LoVo (cell line): ENCODE measurements at places on chromosomes 11 and 22.

DNA sequence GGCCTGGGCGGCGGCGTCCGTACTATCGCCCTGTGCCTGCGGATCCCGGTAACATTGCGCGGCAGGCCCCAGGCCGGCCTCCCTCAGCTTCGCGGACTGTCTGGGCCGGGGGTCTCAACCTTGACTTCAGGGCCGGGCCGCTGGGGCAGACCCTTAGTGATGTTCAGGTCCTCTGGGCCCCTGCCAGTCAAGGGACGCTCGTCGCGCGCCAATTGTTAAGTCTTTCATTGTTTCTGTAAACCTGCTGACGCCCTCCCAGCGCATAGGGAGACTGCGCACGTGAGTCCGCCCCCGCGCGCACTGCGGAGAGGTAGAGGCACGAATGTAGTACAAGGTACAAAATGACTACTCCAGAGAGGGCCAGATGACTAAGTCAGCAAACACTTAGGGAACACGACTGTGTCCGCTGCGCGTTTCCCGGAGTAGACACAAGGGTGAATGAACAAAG, 451 bp upstream of the HDHD5 start:
- DNase-seq, result peak; percentile 85

DNA sequence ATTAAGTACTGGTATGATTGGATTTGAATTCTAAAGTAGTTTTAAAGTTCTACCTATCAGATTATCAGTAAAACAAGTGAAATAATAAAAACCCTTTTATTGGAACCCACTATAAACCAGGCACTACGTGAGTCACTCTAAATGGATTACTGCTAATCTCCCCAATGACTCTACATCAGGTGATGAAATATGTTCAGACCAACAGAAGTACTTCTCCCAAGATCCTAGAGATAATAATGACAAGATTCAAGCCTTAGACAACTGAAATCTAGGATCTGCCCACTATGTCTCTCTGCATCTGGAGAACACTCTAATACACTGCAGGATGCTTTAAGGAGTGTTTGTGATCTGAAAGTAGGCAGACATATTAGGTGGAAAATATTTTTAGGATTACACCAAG, 652.1 kb upstream of the CHORDC1 start:
- DNase-seq, result no peak

GRCh38 chr11:31825838-31826484, 14.8 kb upstream of the PAX6 start:
- DNase-seq, result no peak

DNA sequence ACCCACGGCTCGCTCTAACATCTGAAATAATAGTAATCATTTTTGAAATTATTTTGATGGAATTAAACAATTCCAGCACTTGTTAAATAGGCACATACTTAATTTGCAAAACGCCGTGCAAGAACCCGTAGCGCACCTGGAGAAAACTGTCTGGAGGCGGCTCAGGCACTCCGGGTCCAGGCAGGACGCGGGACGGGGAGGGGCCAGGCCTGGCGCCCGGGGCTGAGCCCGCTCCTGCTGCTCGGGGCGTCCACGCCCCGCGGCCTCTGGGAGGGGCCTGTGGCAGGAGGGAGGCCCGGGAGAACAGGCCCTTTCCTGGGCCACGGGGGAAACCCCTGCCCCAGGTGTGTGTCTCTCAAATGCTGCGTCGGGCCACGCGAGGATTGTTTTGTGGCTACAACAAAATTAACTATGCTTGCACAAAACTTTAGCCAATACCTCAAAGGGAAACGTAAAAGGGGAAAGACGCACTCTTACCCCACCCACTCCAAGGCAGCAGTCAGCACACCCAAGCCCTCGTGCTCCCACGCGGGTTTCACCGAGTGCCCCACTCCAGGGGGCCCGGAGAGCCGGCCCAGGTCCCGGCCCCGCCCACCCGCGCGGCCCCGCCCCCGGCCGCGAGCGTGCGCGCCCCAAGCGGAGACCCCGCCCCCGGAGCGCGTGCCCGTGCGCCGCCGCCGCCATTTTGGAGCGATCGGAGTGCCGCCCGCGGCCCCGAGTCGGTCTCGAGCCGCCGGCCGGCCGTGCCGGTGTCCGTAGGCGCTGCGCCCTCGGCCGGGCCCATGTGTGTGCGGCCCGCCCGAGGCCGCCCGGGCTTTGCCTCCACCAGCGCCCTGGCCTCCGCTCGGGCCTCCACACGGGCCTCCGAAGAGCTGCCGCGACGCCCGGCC, at the start of gene PPP6R2:
Gene PPP6R2, plus strand, starts transcription at position 677 of the 890 bp plus-strand sequence. CDS start 50,582 bp downstream, outside the sequence.
- peak; percentile 76 for DNase-seq

DNA sequence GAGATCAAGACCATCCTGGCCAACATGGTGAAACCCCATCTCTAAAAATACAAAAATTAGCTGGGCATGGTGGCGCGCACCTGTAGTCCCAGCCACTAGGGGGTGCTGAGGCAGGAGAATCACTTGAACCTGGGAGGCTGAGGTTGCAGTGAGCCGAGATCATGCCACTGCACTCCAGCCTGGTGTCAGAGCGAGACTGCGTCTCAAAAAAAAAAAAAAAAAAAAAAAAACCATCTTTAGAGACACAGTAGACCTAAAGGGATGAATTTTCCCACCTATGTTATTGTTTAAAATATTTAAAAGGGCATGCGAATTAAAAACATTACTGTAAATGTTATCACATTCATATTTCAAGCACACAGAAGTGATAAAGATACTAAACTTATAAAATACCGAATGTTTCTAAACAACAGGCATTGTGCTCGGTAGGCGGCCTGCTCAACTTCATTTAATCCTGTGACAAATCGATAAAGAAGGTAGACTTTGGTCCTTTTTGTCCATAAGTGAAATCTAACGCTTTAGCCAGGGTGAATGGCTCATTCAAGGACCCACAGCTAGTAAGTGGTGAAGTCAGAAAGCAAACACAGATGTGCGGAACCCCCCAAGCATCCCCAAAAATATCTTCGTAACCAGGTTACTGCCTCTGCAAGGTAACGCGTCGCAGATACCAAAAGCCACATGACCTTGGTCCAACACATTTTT, 16.1 kb downstream of the NCAPD3 start:
- no peak for DNase-seq

DNA sequence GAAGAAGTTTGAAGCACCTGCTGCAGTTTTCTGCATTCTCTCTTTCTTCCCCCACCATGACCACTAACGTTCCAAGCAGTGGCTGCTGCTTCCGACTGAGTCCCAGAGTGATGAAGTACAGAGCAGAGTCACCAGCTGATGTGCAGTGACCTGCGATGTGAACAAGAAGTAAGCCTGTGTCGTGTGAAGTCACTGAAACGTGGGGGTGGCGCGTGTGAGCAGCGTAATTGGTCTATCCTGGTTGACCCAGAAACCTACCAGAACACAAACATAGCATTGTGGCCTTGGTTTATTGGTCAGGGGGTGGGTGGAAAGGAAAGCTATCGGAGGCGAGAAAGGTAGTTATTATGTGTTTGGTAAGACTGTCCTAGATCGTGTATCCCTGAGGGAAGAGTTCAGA, 3.5 kb downstream of the KRTAP5-7 start:
- no peak for DNase-seq

DNA sequence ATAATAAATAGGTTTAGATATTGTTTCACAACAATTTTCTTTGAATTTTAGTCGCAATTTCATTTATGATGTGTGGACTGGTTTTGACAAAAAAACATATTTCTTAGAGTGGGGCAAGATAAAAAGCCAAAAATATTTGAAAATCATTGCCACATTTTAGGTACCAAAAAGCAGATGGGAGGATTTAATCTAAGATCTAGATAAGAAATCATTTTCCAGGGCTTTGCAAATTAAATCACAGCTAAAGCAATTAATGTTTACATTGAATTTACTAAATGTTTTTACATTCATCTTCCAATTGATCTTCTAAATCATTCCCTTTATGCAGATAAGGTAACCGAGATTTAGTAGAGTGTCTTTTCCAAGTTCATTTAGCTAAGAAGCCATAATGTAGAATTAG, 1386.0 kb upstream of the TENM4 start:
- DNase-seq, result no peak

DNA sequence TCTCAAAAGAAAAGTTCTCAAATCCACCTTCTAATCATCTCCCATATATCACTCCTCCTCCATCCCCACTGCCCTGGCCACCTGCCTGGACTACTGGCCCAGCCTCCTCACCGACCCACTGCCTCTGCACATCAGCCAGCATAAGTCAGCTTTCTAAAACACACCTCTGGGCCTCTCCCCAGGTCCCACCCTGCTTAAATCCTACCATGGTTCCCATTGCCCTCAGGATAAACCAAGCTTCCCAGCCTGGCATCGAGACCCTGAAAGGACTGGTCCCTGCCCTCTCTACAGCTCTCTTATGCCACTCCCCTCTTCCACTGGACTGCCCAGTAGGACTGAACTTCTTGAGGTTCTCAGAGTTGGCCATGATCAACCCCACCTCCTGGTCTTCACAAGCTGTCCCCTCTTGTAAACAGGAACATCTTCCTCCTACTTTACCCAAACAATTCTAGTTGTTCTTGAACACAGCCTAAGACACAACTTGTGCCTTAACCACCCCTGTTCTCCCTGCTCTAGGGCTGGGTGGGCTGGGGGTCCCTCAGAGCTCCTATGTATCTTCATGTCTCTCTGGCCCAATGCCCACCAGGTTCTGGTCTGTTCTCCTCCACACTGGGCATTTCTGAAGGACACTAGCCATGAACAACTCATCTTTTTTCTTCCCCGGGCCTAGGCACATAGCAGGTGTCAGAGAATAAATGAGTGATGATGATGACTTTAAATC, 12.6 kb upstream of the P2RY6 start:
- DNase-seq, result no peak

DNA sequence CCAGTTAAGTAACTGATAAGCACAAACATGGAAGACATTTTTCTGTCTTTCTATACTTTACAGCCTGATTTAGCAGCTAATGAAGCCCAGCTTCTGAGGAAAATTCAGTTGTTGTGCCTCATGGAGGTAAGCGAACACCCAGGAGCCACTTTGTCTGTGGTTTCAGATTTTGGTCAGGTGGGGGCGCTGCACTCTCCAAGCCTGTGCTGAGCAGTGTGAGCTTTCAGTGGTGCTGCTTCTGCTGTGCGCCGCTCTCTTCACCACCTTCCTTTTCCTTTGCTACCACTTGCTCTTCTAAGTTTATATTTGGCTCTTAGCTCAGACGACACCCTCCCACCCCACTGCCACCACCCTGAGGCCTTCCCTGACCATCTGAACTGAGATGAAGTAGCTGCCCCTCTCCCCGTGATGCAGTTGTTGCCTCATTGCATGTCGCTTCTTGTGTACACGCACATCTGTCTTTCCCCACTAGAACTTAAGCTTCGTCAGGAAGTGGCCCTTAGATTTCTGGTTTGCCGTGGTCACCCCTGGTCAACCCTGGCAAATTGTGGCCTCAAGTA, 14.0 kb downstream of the PSMD13 start:
- no peak for DNase-seq

DNA sequence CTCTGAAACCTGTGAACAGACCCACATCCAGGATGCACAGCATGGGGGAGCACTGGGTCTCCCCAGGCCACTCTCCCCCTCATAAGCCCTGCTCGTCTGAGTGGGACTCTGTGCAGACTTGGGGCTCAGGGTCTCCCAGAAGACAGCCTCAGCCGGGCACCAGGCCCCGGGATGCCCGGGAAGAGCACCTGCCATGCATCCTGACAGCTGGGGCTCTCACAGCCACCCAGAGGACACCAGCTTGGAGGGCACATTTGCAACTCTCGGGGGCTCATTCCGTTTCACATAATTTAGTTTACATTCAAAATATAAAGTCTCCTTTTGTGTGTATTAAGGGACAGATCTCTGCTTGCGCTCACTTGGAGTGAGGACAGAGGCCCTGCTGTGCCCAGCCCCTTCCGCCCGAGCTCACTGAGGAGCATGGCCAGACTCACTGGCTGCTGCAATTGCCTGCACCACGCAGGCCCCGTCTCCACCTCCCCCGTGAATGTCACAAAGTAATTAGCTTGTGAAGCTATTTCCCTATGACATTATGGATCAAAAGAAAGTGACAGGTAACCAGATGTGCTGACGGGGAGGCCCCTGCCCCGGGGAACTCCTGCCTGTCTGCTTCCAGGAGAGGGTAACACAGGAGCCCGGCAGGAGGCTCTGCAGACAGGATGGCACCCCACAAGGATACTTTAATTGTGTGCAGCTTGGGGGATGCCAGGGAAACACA, 275.6 kb downstream of the BRD1 start:
- no peak for DNase-seq

- no peak for DNase-seq
These were observed 1.5 kb downstream of the ZNF143 start for GRCh38 chr11:9462172-9462799.

DNA sequence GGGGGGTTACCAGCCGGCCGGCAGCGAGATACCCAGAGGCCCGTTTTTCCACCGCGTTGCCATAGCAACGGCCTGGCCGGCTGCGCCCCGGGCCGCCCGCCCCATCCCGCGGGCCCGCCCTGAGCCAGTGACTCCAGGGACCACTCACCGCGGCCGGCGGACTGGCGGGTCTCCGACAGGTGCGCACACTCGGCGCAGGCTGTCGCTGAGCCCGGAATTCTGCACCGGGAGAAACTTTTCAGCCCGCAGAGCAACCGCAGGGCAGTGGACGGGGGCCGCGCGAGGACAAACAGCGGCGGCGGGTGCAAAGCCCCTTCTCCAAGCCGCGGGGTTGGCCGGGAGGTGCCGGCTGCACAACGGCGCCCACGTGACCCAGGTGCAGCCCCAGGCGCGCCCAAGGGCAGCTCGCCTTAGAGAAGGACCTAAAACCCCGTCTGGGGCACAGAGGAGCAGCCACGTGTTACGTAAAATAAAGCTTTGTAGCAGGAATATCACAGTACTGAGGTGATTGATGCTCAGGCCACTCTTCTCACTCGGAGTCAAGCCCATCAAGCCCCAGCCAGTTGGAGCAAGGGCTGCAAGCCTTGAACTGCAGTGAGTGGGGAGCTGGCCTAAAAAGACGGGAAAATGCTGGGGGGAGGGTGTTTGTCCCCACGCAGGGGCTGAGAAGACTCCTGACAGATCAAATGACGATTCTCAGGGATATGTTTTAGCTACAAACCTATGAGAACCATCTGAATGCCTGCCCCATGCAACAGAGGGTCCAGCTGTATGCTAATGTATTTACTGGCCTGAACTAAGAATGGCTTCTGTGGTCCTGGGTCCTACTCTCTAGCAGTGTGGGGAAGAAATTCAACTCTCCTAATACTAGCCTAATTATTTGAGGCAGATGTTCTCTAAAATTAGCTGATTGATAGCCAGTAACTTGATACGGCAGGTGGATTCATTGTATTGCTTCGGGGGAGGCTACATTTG, at the start of gene STK33:
Gene STK33, minus strand, starts transcription at position 294 of the 975 bp plus-strand sequence. CDS start 119,323 bp downstream, outside the sequence.
- DNase-seq, result peak; percentile 28

GRCh38 chr22:43832393-43833265, 20.5 kb upstream of the EFCAB6 start:
- DNase-seq, result no peak

DNA sequence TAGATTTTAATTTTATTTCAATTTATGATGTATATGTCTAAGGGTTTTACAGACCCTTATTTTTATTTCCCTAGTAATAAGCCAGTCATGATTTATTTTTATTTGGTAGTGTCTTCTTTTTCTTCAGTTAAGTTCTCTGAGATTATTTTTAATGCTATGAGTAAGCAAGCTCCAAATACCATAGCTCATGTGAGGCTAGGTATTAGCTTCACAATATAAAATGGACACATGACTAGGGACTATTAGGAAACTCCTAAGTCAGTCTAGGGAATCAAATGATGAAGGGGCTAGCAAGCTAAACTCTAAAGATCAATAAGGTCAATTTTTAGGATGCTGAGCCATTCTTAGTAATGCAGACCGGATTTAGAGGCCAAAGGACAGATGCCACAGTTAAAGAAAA, 45.9 kb downstream of the CKAP5 start:
- DNase-seq, result no peak
